ENCODE measurements at places on chromosomes 1 and 21.

GRCh38 chr1:60922304-60922703 lies 160.1 kb upstream of the NFIA start:
- DNase-seq, result no peak

GRCh38 chr1:239976130-239976968 lies 115.3 kb upstream of the FMN2 start:
- peak; percentile 32 for DNase-seq

GRCh38 chr1:193539731-193540459 lies 353.5 kb upstream of the B3GALT2 start:
- no peak for DNase-seq

GRCh38 chr1:87833166-87833565 lies 504.5 kb downstream of the LMO4 start:
- DNase-seq, result no peak

- no peak for DNase-seq
Observed at GRCh38 chr1:196178083-196178635, 430.1 kb downstream of the KCNT2 start.

GRCh38 chr1:67642629-67643028 lies 42.4 kb upstream of the GADD45A start:
- no peak for DNase-seq

GRCh38 chr1:118145721-118146120 lies 39.3 kb downstream of the SPAG17 start:
- no peak for DNase-seq

DNA sequence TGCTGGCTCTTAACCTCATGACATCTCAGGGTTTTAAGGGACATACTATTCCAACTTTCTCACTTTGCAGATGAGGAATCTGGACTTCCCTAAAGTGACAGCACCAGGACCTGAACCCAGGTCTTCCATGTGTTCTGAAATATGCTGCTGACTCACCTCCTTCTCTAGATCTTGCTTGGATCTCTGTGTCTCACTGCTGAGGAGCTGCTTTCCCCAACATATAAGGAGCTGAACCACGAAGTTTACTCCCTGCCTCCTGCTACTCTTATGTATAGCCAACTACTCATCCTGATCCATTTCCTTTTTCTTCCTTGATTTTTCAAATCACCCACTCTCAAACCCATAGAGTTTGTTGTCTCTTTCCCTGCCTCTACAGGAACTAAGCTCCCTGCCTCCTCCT lies 38.2 kb downstream of the ALG14 start:
- DNase-seq, result no peak

- DNase-seq, result no peak
Observed at GRCh38 chr1:67677930-67678329, 7.1 kb upstream of the GADD45A start.

DNA sequence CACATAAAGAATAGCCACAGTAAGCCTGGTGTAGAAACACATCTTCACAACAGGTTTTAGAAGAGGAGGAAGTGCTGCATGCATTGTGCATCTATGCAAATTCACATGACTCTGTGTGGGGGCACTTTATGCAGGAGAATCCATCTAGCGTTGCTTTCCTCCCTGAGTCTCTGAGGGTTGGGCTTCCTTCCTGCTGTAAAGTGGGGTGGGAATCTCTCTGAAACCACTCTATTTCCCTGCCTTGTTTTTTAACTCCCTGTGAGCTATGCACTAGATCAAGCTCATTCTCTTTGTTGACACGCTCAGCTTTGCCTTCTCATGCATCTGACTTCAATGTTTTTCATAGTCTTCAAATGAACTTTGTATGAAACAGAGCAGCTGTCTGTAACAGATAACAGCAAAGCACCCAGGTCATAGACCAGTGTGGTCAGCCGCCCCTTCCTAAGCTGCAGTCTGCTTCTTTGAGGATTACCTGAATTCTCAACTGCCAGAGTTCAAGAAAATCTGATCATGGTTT lies 102.7 kb upstream of the DPH5 start:
- DNase-seq, result no peak
